Muscle of leg (tissue), 16 donors: ENCODE measurements at places on chromosomes 5 and 9.

DNA sequence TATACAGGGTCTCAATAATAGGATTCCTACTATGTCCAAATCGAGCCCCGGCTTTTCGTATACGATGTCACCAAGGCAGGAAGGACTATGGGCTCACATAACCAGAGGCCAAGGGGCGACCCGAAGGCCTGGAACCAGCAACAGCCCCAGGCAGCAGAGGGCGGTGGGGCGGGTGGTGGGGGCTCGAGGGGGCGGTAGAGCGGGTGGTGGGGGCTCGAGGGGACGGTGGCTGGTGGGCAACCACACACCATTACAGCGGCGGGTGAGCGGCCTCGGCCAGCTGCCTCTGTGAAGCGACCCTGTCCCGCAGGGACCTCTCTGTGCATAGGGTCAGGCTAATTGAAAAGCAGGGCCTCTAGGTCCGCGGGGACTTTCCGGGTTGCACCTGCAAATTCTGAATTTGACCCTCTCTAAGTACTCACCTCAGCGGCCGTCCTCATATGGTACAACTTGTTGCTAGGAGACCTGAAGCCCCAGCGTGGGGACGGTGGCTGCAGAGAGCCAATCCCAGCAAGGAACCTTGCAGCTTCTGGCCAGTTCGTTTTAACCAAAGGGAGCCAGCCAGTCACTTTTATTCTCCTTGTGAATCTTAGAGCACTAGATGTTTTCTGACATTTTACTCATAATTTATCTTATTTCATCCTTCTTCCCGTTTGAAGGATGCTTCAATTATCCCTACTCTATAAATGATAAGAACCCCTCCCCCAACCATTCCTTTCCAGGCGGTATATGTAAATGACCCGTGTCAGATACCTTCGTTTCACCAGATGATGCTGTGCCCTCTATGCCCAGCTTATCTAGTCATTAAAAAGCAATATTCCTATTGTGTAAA, at the start of gene NME5:
Gene NME5, minus strand, starts transcription at position 480 of the 832 bp plus-strand sequence. CDS start 648 bp downstream, outside the sequence.
- peak; percentile 74 for DNase-seq

- peak; percentile 90 for DNase-seq
These were observed 115.0 kb downstream of the NFIB start for GRCh38 chr9:14198841-14199455.

- DNase-seq = peak; percentile 90
These were observed 115.3 kb downstream of the NREP start for GRCh38 chr5:111641533-111642233.

- DNase-seq = no peak
These were observed 131.2 kb upstream of the LPCAT1 start for GRCh38 chr5:1654786-1655495.

- no peak for DNase-seq
These were observed 15.9 kb upstream of the TNFAIP8 start for GRCh38 chr5:119339965-119340364.

DNA sequence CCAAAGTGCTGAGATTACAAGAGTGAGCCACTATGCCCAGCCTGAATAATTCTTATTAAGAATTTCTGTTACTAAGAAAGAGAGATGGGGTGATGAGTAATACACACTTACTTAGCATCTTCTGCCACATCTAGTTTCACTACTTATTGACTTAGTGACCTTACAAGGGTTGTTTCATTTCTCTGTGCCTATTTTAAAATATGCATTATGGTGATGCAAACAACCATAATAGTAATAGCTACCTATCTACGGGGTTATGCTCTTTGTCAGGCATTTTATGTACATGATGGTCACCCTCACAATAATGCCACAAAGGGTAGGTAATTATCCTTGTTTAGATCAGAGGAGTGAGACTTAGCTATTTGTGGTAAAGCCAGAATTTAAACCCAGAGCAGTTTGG, 499.0 kb upstream of the SGCD start:
- no peak for DNase-seq

GRCh38 chr9:18703151-18703900, 229.4 kb downstream of the ADAMTSL1 start:
- DNase-seq = peak; percentile 87

DNA sequence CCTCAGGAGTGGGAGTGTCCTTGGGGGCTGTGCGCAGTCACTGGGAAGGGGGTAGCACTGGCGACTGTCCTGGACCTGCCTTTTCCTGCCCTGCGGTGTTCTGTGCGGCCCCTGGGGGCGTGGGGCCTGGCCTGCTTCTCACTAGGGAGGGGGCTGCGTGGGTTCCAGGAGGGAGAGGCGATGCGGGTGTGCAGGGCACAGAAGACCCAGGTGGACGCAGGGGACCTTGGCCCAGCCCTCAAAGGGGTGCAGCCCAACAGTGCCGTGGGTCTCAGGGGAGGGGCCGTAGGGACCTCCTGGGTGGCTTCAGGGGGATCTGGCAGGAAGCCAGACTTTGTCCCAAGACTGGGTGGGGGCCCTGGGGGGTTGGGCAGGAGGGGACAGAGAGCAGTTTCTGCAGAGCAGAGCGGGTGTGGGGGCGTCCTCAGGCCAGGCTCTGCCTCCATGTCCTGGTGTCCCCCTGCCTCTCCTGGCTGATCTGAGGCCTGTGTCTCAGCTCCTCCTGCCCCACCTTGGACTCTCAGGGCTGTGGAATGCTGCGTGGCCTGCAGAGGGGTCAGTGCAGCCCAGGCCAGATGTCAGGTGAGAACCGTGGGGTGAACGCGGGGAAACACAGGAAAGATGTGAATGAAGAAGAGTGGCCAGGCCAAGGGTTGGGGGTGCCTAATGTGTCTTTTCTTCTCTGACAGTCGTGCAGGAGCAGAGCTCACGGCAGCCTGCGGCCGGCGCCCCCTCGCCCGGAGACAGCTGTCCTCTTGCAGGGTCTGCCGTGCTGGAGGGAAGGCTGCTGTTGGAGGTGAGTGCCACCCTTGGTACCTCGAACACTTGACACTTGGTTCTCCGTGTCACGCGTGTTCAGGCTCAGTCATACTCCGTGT, 54.6 kb downstream of the AHRR start:
- DNase-seq = no peak

GRCh38 chr9:127188396-127188795, 66.0 kb upstream of the ANGPTL2 start:
- DNase-seq = no peak

GRCh38 chr9:95107976-95108375, 209.5 kb downstream of the FANCC start:
- peak; percentile 76 for DNase-seq

- no peak for DNase-seq
These were observed 726 bp upstream of the ADGRV1 start for GRCh38 chr5:90557871-90558270.

DNA sequence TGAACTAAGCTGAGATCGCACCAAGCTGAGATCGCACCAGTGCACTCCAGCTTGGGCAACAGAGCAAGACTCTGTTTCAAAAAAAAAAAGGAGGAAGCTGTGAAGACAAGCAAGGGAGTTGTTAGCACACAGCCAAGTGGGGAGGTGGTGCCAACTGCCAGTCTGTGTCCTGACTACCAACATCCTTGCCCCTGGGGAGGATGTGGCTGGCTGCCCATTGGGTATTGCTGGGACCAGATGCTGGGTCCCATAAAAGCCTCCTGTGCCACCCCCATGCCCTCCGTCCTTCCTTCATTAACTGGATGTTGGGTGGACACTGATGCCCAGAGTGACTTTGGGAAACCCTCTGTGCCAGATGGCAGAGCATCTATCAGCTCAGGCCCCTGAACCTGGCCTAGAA, 157.1 kb upstream of the COL5A1 start:
- DNase-seq = no peak

GRCh38 chr9:134525841-134526583, 115.6 kb upstream of the COL5A1 start:
- peak; percentile 91 for DNase-seq

- no peak for DNase-seq
These were observed 29.4 kb upstream of the TTLL11 start for GRCh38 chr9:122122468-122122867.

- peak; percentile 10 for DNase-seq
These were observed 92.8 kb downstream of the CAVIN4 start for GRCh38 chr9:100670719-100671118.

- no peak for DNase-seq
These were observed 56.5 kb downstream of the SLC22A5 start for GRCh38 chr5:132425975-132426524.

DNA sequence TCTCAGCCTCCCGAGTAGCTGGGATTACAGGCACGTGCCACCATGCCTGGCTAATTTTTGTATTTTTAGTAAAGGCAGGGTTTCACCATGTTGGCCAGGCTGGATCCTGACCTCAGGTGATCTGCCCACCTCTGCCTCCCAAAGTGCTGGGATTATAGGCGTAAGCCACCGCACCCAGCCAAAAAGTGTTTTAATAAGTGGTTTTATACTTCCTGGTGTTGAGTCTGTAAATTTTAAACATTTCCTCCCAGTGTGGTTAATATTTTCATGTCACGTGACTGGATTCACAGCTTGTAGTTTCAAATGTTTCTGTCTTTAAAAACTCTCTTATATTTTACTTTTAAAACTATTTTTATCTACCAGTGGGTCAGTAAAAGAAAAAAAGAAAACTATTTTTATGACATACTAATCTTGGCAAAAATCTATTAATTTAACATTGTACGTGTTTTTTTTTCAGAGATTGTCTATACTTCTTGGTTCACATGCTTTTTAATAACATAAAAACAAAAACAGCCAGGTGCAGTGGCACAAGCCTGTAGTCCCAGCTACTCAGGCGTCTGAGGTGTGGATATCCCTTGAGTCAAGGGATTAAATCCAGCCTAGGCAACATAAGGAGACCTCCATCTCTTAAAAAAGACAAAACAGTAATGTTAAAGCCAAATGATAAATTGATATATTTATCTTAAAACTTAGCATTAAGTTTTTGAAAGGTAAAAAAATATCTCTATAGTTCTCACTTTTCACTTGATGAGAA, 117.1 kb downstream of the DMXL1 start:
- DNase-seq = no peak

DNA sequence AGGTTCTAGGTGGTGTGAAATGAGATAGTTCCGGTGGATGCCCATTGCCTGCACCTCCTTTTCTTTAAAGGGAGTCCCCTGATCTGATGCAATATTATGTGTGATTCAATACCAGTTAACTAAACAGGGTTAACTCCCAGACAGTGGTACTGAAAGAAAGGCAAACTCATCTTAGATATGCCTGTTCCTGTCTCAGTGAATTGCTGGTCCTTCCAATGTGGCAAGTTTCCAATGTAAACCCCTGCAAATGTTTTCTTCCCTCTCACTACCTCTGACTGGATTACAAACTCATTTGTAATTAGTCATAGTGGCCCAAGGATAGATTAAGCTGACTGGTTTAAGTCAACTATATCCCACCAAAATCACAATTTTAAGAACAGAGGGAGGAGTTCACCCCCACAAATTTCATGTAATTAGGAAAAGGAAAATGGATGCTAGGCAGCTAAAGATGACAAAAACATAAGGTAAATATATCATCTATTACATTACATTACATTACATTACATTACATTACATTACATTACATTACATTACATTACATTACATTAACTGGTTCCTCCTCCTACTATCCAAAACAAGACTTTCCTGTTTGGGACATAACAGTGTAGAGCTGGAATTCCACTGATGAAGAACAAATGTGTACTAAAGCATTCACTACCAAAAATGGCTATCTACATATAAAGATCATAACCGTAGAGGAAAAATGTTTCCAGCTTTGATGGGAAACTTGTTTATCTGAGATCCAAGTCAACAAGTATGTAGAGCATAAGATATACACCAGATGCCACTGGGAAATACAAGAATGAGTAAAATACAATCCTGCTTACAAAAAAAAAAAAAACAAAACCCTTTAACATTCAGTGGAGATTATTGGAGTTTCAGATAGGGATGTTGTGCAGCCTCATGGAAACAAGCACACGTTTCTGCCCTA, 121.5 kb upstream of the SNX2 start:
- DNase-seq = no peak

DNA sequence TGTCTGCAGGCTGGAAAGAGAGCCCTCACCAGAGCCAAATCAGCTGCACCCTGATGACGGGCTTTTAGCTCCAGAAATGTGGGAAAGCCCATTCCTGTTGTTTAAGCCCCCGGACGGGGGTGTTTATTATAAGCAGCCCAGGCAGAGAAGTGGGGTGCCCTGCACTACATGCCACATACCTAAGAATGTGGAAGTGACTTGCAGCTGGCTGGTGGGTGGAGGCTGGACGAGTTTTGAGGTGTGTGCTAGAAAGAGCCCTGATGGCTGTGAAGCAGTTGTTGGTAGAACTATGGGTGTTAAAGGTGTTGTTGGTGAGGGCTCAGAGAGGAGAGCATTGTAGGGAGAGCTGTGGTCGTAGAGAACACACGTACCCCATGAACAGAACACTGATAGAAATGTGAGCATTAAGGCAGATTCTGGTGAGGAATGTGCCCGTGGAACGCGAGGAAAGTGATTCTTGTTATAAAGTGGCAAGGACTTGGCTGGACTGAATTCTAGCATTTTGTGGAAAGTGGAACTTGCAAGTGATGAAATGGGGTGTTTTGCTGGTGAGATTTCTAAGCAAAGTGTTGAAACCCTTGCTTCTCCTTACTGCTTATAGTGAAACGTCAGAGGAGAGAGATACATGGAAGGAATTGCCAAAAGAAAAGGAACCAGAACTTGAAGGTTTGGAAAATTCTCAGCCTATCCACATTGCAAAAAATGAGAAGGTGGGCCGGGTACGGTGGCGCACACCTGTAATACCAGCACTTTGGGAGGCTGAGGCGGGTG, 38.9 kb downstream of the AHRR start:
- DNase-seq = no peak

DNA sequence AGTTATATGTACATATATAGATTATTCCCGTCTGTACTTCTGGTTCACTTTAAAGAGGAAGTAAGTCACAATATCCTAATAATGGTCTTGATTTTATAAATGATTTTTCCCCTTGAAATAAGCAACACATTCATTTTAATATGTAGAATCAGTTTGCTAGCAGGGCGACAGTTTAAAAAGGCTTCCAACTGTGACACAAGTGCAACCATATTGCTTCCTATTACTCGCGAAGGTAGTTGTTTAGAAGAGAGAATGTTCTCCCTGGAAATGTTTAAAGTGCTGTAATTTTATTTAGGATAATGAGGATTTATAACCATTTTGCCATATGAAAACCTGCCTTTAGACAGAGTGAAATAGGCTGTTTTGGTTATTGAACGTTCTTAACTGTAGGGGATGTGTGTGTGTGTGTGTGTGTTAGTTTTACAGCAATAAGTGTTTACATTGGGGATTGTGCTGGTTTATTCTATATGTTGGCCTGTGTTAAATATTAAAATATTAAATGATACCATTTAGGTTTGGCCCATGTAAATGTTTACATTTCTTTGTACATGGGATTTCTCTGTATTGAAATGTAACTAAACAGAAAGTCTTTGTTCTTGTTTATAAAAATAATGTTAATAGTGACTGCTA, 138.3 kb downstream of the PBX3 start:
- no peak for DNase-seq

GRCh38 chr5:178279723-178280438, 47.3 kb upstream of the PHYKPL start:
- DNase-seq = peak; percentile 83
